ENCODE measurements at places on chromosomes 12 and 14.

- DNase-seq, result no peak
Measured at GRCh38 chr12:127509066-127509778, 757.7 kb upstream of the TMEM132C start.

DNA sequence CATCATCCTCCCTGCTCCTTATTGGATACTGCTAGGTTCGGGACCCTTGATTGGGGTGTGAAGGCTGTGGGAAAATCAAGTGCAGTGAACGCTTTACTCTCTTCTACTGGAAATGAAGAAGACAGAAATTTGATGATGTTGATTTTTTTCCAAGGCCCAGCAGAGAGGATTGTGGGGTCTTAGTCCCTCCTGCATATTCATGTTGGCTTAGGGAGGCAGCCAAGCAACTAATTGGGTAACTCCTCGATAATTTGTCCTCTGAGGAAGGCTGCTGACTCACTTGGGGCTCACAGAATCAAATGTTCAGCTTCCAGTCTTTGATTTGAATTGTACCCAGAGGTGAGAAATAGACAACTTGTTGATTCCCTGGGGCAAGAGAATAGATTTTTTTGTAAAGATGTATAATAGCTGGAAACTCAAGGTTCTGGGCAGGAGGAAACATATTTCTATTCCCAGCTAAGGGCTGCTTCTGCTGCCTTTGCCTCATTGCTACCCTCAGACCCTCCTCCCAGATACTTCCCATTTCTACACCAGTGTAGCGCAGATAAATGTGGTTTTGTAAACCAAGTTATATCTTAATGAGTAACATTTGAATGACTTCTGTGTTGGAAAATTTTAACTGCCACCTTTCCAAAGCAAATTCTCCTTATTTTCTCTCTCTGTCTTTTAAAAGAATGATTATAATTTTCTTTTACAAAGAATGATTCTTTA, 21.7 kb downstream of the NEUROD4 start:
- no peak for DNase-seq

DNA sequence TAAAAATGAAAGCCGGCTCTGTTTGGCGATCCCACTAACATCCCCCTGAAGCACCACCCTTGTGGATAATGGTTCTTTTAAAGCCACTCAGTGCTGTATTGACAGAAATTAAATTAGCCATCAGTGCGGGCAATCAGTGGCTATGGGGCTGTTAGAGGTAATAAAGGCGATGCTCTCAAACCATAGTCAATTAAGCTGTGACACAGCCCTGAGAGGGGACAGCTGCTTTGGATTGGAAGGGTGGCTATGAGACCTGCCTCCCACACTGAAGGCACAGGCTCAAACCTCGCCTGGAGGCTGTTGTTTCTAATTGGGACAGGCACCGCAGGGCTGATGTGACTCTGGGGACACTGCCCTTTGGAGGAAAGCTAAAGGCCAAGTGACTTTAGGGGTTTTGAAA, 562.2 kb downstream of the VRK1 start:
- DNase-seq, result no peak

GRCh38 chr12:124368421-124369032, 73.6 kb downstream of the RFLNA start:
- DNase-seq, result no peak

- DNase-seq, result no peak
Measured at GRCh38 chr14:32620303-32620702, 291.2 kb downstream of the AKAP6 start.

- no peak for DNase-seq
Measured at GRCh38 chr12:62258941-62259630, 1.1 kb upstream of the USP15 start.

DNA sequence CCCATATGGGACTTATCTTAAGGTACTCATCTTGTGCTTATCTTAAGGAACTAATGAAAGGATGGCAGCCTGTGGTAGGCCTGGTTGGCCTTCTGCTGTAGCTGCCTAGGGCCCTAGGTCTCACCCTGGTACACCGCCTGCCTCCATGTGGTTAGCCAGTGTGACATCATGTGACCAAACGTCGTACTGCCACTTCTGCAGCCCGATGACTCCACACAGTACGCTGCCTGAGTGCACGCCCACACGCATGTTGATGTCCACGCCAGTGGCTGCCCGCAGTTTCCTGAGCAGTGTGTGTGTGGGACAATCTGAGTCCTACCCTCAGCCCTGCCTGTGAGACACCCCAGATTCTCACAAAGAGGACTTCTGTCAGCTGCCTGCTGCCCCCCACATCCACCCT, 5.1 kb downstream of the ADCY4 start:
- peak; percentile 62 for DNase-seq

GRCh38 chr14:79915406-79915805, 295.9 kb downstream of the DIO2 start:
- no peak for DNase-seq

GRCh38 chr12:120495186-120495730, 655 bp upstream of the DYNLL1 start:
- DNase-seq, result no peak

DNA sequence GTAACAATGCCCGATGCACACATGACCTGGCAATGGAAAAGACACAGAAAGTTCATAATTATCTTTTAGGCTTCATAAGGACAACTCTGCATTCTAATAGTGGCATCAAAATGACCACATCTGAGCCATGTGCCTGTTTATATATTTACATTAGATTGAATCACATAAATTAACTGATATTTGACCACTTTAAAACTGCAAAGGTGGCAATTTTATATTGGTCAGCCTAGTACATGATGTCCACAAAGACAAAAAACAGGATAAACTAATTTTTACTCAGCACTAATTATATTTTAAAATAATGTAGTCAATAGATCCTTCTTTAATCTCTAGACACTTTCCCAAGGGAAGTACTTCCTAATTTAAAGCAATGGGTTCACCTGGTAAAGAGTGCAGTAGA, 12.0 kb upstream of the OVCH1 start:
- DNase-seq, result no peak

DNA sequence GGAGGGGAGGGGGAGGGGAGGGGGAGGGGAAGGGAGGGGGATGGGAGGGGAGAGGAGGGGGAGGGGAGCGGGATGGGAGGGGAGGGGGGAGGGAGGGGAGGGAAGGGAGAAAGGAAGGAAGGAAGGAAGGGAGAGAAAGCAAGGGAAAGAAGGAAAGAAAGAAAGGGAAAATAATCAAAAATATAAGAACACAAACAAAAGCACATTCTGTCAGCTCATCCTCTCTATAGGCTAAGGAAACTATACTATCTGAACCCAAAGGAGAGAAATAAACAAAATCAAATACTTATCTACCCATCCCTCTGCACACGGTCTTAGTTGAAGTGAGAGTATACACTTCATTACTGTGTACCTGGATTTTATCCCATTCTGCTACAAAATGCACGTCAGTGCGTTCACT, 26.9 kb downstream of the MANSC1 start:
- no peak for DNase-seq

DNA sequence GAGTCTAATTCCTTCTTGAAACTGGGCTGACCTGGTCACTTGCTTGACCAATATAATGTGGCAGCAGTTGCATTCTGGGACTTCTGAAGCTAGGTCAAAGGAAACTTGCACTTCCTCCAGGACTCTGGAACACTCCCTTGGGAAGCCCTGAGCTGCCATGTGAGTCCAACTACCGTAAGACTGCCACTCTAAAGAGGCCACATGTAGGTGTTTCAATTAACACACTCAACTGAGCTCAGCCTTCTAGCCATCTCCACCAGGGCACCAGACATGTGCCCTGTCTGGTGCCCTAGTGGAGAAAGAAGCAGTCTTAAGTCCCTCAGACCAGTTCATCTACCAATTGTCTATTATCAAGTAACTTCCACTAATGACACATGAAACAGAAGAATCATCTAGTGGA, 6.1 kb upstream of the TEP1 start:
- no peak for DNase-seq

GRCh38 chr12:2751686-2752085, 43.1 kb upstream of the FKBP4 start:
- no peak for DNase-seq

- DNase-seq, result no peak
Measured at GRCh38 chr12:82525616-82526015, 161.1 kb upstream of the TMTC2 start.

DNA sequence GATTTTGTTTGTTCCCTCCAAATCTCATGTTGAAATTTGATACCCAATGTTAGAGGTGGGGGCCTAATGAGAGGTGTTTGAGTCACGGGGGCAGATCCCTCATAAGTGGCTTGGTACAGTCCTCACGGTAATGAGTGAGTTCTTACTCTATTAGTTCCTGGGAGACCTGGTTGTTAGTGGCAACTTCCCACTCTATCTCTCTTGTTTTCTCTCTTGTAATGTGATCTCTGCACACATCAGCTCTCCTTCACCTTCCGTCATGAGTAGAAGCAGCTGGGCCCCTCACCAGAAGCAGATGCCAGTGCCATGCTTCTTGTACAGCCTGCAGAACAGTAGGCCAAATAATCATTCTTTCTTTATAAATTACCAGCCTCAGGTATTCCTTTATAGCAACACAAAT, 29.6 kb upstream of the KCNK10 start:
- no peak for DNase-seq

- no peak for DNase-seq
Measured at GRCh38 chr12:108313606-108314351, 25.3 kb downstream of the CMKLR1 start.

- no peak for DNase-seq
Measured at GRCh38 chr12:25884024-25884919, 74.2 kb upstream of the RASSF8 start.

DNA sequence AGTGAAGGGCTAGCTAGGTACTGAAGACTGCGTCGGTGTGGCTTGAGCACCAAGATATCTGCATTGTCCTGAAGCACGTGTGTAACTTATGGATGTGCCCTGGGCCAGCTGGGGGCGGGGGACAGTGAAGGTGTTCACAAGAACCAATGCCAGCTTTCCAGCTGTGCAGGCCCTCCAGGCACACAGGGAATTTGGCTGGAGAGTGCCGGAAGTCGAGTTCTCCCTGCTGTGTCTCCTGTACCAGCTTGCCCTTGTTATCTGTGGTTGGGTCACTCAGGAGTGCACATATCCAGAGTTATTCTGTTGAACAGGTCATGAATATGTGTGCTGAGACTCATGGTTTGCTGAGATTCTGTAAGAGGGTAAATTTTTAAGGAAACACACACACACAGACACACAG, 75.9 kb upstream of the CRY1 start:
- no peak for DNase-seq

DNA sequence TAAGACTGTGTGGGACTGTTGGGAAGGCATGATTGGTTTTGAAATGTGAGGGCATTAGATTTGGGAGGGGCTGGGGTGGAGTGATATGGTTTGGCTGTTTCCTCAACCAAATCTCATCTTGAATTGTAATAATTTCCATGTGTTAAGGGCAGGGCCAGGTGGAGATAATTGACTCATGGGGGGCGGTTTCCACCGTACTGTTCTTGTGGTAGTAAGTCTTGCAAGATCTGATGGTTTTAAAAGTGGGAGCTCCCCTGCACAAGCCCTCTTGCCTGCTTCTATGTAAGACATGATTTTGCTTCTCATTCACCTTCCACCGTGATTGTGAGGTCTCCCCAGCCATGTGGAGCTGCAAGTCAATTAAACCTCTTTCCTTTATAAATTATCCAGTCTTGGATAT, 76.6 kb upstream of the PPFIA2 start:
- no peak for DNase-seq

- peak; percentile 50 for DNase-seq
Measured at GRCh38 chr12:4353785-4354208, 25.7 kb downstream of the FGF23 start.

- no peak for DNase-seq
Measured at GRCh38 chr14:36604757-36605505, 22.5 kb upstream of the NKX2-8 start.

DNA sequence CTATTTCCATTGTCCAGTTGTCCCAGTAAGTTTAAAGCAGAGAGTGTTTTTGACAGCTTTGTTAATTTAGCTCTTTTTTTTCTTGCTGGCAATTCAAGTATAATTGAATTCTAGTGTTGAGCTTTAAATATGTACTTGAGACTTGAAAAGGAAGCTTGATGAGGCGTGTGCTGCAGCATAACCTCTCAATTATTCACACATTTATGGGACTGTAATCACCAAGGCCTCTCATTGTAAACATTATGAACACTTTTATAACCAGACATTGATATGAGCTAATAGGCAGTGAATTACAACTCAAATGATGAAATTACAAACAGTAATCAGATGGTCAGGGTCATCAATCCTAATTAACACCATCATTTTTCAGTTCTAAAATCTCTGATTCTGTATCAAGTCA, 378.0 kb upstream of the DDHD1 start:
- DNase-seq, result no peak

- no peak for DNase-seq
Measured at GRCh38 chr14:95185767-95186392, 28.6 kb upstream of the DICER1 start.

- no peak for DNase-seq
Measured at GRCh38 chr12:108123402-108123801, 5.7 kb upstream of the WSCD2 start.

GRCh38 chr12:126509572-126509971, 1444.3 kb downstream of the AACS start:
- DNase-seq, result no peak

DNA sequence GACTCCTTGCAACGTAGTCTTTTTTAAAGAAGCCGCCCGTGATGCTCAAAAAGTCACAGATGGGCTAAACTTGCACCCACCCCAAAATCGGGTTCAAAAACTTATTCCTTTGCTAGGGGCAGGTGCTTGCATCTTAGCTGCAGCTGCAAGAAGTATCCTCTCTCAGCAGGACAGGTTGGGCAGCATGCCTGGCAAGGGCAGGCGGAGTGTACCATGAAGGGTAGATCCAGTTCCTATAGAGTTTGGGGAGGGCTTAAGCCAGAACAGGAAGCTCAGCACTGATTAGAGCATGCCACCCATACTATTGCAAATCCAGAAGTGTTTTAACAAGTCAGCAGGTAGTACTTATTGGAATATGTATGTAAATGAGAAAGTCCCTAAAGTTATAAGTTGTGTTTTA, 48.7 kb downstream of the CPM start:
- DNase-seq, result no peak

DNA sequence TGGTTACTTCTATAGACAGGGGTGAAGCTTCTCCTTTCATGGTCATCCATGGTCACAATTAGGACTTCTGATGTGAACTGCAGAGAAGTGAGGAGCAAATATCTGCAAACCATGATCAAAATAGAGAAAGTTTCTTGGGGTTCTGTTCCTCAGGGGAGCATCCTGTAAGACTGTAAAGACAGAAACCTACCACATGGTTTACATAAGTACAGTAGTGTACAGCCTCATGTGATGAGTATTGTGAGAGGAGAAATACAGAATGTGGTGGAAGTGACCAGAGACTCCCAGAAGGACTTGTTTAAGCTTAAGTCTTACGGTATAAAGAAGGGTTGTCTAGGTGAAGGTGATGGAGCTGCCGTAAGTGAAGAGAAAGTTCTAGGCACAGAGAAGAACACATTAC, 484.7 kb downstream of the LRIG3 start:
- no peak for DNase-seq

GRCh38 chr12:38488866-38489265, 172.3 kb downstream of the ALG10B start:
- DNase-seq, result no peak

- no peak for DNase-seq
Measured at GRCh38 chr12:20404576-20405346, 36.4 kb downstream of the PDE3A start.
